ENCODE measurements at places on chromosomes 6 and 20. TPM values are rescaled to one million over a fixed set of nuclear protein-coding genes. Genes with fewer than 3 reads are reported as not detected.

JPH2 gene
- total RNA-seq, result 93.5 TPM

SCUBE3 gene
- total RNA-seq, result 0.44 TPM

DDAH2 gene
- total RNA-seq, result 56.2 TPM

SLC26A8 gene
- total RNA-seq, result not detected

SLC16A10 gene
- 9.5 TPM for total RNA-seq

HLA-DMB gene
- 15.8 TPM for total RNA-seq

CLVS2 gene
- 0.03 TPM for total RNA-seq

TMC2 gene
- 0.06 TPM for total RNA-seq

TAAR5 gene
- total RNA-seq, result not detected

TUBB1 gene
- 0.37 TPM for total RNA-seq

WFDC2 gene
- 6.9 TPM for total RNA-seq

ISM1 gene
- 1.7 TPM for total RNA-seq

MATN4 gene
- total RNA-seq, result not detected

BPIFB3 gene
- not detected for total RNA-seq

C20orf141 gene
- not detected for total RNA-seq

TP53INP2 gene
- total RNA-seq, result 85.0 TPM

SIM1 gene
- not detected for total RNA-seq

LY6G6D gene
- not detected for total RNA-seq

PRIM2 gene
- 4.4 TPM for total RNA-seq

PXDC1 gene
- total RNA-seq, result 57.3 TPM

IER3 gene
- 23.0 TPM for total RNA-seq

RIMS1 gene
- 1.1 TPM for total RNA-seq

GSTA2 gene
- not detected for total RNA-seq

PNLDC1 gene
- total RNA-seq, result not detected

MPIG6B gene
- 0.41 TPM for total RNA-seq

HDGFL1 gene
- not detected for total RNA-seq

ZNF292 gene
- total RNA-seq, result 39.1 TPM

SLC22A16 gene
- not detected for total RNA-seq

SNPH gene
- 5.5 TPM for total RNA-seq

OXT gene
- 0.92 TPM for total RNA-seq

MAP1LC3A gene
- total RNA-seq, result 85.7 TPM

SCAND1 gene
- total RNA-seq, result 41.0 TPM

PPP1R3G gene
- total RNA-seq, result 10.7 TPM

ADGB gene
- not detected for total RNA-seq

CD83 gene
- 3.2 TPM for total RNA-seq

POU5F1 gene
- 0.86 TPM for total RNA-seq

MOCS3 gene
- 2.4 TPM for total RNA-seq

MMP24 gene
- 1.3 TPM for total RNA-seq

NRSN1 gene
- not detected for total RNA-seq

ESR1 gene
- total RNA-seq, result 4.9 TPM

GPR63 gene
- 0.24 TPM for total RNA-seq

TNFRSF6B gene
- 1.4 TPM for total RNA-seq

PHF1 gene
- 49.5 TPM for total RNA-seq

LAMP5 gene
- total RNA-seq, result not detected

PRSS35 gene
- 2.5 TPM for total RNA-seq

NOTCH4 gene
- total RNA-seq, result 22.4 TPM

SLC24A3 gene
- 2.1 TPM for total RNA-seq

TTK gene
- 0.62 TPM for total RNA-seq

LGSN gene
- not detected for total RNA-seq

IPCEF1 gene
- 0.99 TPM for total RNA-seq

IL22RA2 gene
- total RNA-seq, result not detected

RBBP8NL gene
- not detected for total RNA-seq

OR2H1 gene
- total RNA-seq, result not detected

PLCB4 gene
- total RNA-seq, result 29.7 TPM

PRPH2 gene
- 1.1 TPM for total RNA-seq
